A549 treated with CpdA at 1 μM for 4 hours (cell line): ENCODE measurements at places on chromosomes 5 and 9. TPM values are rescaled to one million over a fixed set of nuclear protein-coding genes. Genes with fewer than 3 reads are reported as not detected.

The ZNF883 gene
- total RNA-seq = 0.74 to 1.3 TPM (median 0.85 TPM) in 5 replicates

The CDKN2B gene
- total RNA-seq = not detected in 5 replicates

The SPINK13 gene
- not detected in 5 replicates for total RNA-seq

The NEK6 gene
- total RNA-seq = 55.7 to 69.5 TPM (median 61.4 TPM) in 5 replicates

The FGF1 gene
- 0.13 to 1.3 TPM (median 0.32 TPM) in 5 replicates for total RNA-seq

The DENND1A gene
- 9.6 to 11.8 TPM (median 11.4 TPM) in 5 replicates for total RNA-seq

The NMUR2 gene
- total RNA-seq = 0.03 to 0.06 TPM (median 0.06 TPM) in 3 of 5 replicates, not detected in the others

The PDLIM4 gene
- total RNA-seq = 0.26 to 0.43 TPM (median 0.35 TPM) in 4 of 5 replicates, not detected in the other

The MRRF gene
- 66.9 to 76.9 TPM (median 71.2 TPM) in 5 replicates for total RNA-seq
